ENCODE measurements at places on chromosomes 4 and X. TPM values are rescaled to one million over a fixed set of nuclear protein-coding genes. Genes with fewer than 3 reads are reported as not detected.

DNA sequence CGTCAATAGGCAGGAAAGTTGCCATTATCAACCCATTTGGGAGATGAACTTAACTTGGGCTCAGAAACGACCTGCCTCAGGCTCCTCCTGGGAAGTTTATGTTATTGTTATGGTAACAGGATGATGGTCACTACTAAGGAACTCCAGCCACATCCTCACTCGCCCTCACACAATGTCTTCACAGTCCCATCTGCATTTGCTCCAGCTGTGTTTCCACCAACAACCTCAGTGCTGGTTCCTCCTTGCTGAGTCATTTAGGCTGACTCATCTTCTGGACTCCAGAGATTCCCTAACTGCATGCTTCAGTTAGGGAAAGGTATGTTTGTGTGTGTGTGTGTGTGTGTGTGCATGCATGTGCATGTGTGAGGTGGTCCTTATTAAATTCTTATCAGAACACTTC lies 293.4 kb upstream of the BOD1L1 start:
- DNase-seq, result no peak

- DNase-seq, result no peak
Observed at GRCh38 chr4:143362349-143363046, 25.8 kb downstream of the GAB1 start.

GRCh38 chrX:115642895-115643530 lies 82.0 kb downstream of the PLS3 start:
- DNase-seq, result no peak

DNA sequence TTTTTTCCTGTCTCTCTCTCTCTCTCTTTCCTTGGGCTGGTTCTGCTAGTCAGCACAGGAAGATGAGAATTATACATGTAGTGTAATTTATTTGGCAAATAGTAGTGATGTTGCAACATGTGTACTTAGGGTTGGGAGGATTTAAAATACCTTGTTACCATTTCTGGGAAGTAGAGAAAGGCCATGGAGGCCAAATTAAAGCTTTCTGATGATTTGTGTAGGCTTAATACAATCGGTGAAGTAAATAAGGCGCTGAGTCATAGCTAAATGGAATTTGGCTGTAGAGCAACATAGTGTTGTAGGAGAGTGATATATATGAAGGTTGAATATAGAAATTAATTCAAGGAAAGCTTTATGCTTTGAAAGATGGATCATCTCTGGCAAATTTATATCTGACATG lies 295.3 kb downstream of the GRID2 start:
- DNase-seq, result no peak

DNA sequence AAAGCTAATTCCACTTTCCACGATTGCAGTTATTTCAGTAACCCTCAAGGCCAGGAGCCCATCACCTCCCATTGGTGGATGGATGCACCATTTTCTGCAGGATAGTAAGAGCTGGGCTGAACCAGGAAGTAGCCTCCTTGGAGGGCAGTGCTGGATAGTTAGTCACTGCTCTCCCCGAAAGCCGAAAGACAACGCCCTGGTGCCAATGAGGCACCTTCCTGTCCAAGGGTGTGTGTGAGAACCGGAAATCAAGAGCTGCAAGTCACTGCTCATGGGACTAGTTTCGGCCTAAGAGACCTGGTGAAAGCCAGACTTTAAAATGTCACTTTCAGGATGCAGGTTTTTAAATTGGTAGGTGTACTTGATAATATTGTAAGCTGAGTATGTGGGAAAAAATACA lies 203.8 kb upstream of the HS3ST1 start:
- no peak for DNase-seq

DNA sequence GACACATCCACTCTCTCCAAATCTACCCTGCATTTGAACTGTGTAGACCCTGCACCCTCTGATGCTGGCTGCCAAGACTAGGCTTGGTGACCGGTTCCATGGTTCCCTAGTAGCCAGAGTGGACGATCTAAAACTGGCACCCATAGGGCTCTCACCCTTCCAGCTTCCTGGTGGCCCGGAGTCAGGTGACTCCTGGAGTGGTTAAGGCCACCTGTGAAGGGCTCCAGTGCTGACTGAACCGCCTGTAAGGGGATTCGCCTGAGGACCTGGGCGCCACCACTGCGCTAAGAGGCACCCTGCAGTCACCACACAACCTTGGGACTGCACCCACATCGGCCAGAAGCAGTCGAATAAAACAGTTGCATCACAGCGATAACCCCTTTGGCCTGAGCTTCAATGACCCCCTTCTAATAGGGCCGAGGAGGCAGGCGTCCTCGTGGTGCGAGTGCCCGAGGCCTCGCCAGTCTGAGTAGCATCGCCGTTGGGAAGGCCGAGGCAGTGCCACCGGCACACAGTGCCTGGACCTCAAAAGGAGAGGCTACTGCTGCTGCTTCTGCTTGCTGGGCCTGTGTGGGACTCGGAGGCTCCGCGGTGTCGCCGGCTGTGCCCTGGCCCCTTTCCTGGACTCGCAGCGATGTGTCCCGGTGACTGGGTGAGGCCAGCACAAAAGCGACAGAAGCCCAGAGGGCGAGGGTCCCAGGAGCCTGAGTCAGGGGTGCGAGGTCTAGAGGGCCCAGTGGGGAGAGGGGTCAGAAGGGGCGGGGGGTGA lies 6.5 kb downstream of the HMX1 start:
- no peak for DNase-seq

Gene GAB3
- 17.7 TPM for total RNA-seq

GRCh38 chrX:26050099-26050498 lies 88.0 kb upstream of the MAGEB18 start:
- no peak for DNase-seq

DNA sequence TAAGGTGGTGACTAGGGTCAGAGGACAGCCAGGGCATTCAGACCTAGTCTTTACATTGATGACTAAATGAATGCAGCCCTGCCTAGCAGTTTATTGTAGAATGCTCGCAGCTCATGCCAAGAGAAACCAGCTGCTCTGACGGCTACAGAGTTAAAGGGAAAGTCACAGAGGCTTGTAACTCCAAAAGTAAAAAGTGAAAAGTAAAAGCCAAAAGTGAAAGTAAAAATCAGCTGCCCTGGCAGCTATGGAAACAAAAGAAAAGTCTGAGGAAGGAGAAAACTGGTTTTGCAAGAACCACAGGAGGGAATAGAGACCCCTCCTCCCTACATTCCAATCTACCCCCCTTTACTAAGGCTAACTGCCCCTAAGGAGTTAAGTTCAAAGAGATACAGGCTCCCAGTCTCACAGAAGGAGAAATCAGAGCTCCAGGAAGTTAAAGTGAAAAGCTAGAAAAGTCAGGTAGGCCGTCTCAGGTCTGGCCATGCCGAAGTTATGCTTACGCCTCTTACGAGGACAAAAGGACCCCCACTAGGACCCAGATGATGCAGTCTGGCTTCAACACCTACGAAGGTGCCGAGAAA lies 6.0 kb downstream of the GAGE10 start:
- DNase-seq, result no peak

- no peak for DNase-seq
Observed at GRCh38 chr4:184061582-184061981, 156.1 kb downstream of the ENPP6 start.

GRCh38 chrX:8284131-8284530 lies 113.1 kb upstream of the VCX2 start:
- DNase-seq, result no peak

DNA sequence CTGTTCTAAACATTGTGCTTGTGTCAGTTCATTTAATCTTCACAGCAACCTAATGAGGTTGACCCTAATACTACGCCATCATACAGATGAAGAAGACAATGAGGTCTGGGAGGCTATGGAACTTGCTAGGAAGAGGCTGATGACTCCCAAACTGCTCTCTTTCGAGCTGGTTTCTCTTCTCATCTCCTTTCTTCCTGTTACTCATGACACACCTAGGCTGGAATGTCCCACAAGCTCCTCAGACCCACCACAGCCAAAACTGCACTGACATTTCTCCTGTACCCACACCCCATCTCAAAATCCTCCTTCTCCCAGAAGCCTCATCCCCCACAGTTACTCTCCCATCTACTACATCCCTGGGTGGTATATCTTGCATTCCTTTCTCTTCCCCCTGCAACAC lies 27.4 kb upstream of the PJA1 start:
- no peak for DNase-seq

Gene AADAT
- total RNA-seq, result 4.7 TPM

DNA sequence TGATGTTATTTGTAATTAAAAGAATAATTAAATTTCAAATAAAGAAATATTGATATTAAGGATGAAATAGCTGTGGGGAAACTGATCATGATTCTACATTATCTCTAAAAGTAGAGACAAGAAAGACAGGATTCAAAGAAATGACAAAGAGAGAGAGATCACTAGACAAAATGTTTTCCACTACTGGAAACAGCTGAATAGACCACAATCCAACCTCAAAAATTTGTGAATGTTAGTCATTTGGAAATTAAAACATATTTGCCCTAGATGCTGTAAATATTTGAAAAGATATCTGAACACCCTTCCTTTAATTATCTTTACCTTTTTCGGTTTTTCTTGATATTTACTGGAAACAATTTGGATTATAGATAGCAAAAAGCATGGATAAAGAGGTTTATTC lies 414.9 kb downstream of the CENPC start:
- DNase-seq, result no peak

Gene NLRP2B
- total RNA-seq, result not detected

Gene RENBP
- total RNA-seq, result 7.8 TPM

- no peak for DNase-seq
Observed at GRCh38 chr4:47837908-47838294, at the start of gene CORIN. CORIN (minus strand) TSS chr4:47838067; CDS start chr4:47837949, 118 bp downstream.

DNA sequence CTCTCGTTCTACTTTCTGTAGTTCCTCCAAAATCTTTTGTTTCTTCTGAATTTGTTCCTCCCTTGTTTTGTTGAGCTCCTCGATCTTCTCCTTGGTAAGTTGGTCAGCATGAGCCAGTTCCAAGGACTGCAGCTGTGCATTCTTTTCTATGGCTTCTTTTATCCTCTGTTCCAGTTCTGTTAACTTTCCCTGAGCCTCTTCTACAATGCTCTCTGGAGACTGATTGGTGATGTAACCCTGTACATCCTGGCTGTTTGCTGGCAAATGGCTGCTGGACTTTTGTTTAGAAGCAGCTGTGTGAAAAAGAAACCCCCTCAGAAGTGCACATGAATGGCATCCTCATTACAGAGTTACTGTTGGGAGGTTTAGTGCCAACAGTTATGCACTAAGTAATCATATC lies 70.5 kb upstream of the COX18 start:
- DNase-seq, result no peak

- DNase-seq, result no peak
Observed at GRCh38 chr4:71680706-71681105, 103.2 kb downstream of the GC start.

DNA sequence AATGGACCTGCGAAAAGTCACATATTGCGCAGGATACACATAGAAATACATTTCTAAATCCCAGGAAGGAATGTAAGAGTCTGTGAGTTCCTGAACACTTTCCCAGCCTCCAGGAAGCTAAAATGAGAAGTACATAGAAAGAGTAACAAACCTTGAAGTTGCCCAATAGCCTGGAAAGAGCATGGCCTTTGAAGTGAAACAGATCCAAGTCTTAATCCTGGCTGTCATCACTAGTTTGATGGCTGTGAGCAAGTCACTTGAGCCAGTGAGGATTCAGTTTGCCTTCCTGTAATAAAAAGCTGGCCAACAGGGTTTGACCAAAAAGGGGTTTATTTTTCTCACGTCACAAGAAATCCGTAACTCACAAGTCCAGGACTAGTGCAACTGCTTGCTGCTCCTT lies 69.8 kb downstream of the ARHGEF38 start:
- no peak for DNase-seq

Gene MAGEC1
- not detected for total RNA-seq

- DNase-seq, result no peak
Observed at GRCh38 chrX:43949669-43950068, 23.5 kb downstream of the NDP start.

Gene ADAMTS3
- total RNA-seq, result 0.47 TPM

DNA sequence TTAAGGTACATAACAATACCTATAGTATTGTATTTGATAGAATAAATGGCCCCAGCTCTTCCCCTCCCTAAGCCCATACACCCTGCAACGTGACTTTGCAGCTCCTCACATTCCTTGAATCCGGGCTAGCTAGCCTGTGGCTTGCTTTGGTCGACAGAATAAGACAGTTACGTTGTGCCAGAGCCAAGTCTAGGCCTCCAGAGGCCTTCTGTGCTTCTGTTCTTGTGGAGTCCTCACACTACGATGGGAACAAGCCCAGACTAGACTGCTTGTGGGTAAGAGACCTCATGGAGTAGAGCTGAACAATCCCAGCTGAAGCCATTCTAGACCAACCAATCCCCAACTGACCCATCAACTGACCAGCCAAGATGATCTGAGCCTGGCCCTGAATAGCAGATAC lies 102.4 kb upstream of the PLAC1 start:
- no peak for DNase-seq

DNA sequence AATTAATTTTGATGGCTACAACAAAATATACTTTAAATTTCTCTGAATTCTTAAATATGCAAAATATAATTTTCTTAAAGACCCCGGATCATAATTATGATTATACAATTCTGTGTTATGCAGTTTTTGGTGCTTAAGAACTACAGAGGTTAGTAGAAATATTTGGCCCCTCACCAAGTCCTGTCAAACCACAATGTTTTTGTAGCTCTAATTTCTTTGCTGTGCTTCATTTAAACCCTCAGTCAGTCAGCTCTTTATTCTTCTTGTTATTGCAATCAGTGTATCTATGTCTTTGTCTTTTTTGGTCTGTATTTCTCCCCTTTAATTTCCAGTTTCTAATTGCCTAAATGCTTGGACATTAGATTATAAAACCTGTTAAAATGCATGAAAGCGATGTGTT lies 186.1 kb downstream of the CAMK2D start:
- no peak for DNase-seq

Gene APLN
- 3.1 TPM for total RNA-seq

DNA sequence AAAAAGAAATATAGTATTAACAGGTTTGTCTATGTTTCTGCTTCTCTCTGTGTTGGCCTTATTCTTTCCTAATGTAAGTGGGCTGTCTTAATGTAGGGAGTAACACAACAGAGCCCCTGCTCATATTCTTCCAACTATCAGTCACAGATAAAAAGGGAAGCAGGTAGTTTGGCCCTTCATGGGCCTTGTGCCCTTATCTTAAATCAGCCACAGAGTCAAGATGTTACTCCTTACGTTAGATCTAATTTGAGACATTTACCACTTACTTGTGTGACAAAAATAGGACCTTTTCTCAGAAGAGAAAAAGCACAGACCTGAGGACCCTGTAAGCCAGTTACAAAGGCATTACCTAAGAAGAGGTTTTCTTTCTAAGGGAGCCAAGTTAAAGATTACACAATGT lies 589.0 kb downstream of the GRXCR1 start:
- no peak for DNase-seq

DNA sequence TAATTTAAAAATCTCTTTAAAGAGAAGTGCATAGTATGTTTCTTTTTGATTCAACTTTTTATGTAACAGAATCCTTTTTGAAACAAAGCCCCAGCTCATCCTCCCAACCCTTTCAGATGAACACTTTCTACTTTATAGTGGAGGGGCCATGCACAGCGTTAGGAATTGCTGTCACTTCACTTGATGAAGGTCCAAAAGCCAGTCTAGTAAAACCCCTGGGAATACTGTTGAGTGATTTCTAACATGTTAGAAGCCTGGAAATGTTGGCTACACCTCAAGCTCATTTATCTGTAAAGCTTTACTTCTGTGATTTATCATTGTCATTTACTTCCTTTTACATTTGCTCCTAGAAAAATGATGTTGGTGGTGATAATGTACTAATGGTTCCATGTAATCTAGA lies 1608.9 kb upstream of the TENM3 start:
- no peak for DNase-seq

Gene DACH2
- not detected for total RNA-seq

GRCh38 chr4:147843162-147843561 lies 111.3 kb downstream of the ARHGAP10 start:
- DNase-seq, result no peak

Data from omental fat pad (tissue), 4 donors.